Germinal center (tissue), 1 donor: ENCODE measurements at places on chromosomes 7 and 10.
A peak's percentile ranks its signal among the peaks of the same experiment; 100 is the strongest.

GRCh38 chr10:86084585-86084984, 282.0 kb downstream of the GRID1 start:
- no peak for DNase-seq

- no peak for DNase-seq
Measured at GRCh38 chr10:123488436-123488835, 177.7 kb upstream of the GPR26 start.

- no peak for DNase-seq
Measured at GRCh38 chr10:80429521-80429973, 21.2 kb downstream of the PRXL2A start.

DNA sequence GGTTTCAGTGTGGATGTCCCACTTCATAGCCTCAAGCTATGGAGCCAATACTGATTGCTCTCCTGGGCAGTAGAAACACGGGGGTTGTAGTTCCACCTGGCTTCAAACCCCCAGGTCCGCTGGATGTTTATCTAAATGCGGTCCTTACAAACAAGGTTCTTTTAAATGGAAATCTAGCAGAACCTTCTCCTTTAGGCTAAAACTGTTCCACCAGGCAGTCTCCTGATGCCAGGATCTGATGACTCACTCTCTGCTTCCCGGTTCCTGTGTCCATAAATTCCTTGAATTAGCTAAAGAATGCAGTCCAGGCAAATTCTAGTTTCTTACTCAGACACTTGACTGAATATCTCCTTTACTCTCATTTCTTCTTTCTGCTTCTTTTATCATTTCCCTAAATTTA, 108.4 kb upstream of the FAM3C start:
- no peak for DNase-seq

GRCh38 chr10:3868271-3868664, 83.3 kb upstream of the KLF6 start:
- no peak for DNase-seq

DNA sequence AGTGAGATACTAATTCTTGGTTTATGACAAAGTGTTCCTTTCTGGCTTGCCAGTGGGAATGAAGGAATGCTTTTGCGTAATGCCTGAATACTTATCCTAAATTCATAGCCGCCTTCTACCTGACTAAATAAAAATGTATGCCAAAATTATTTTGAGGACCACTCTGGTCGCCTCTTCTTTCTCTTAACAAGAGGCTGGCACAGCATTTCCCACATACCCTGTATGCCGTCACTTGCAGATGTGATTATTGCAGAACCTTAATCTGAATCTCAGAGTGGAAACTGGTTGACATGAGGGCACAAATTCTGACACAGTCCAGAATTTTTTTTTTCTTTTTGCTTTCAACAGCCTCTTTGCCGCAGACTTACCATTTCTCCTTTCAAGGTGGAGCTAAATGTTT, 124.6 kb upstream of the GLCCI1 start:
- no peak for DNase-seq

- no peak for DNase-seq
Measured at GRCh38 chr10:33982995-33983394, 648.5 kb upstream of the NRP1 start.

GRCh38 chr7:1695800-1696454, 25.9 kb downstream of the ELFN1 start:
- DNase-seq = no peak

DNA sequence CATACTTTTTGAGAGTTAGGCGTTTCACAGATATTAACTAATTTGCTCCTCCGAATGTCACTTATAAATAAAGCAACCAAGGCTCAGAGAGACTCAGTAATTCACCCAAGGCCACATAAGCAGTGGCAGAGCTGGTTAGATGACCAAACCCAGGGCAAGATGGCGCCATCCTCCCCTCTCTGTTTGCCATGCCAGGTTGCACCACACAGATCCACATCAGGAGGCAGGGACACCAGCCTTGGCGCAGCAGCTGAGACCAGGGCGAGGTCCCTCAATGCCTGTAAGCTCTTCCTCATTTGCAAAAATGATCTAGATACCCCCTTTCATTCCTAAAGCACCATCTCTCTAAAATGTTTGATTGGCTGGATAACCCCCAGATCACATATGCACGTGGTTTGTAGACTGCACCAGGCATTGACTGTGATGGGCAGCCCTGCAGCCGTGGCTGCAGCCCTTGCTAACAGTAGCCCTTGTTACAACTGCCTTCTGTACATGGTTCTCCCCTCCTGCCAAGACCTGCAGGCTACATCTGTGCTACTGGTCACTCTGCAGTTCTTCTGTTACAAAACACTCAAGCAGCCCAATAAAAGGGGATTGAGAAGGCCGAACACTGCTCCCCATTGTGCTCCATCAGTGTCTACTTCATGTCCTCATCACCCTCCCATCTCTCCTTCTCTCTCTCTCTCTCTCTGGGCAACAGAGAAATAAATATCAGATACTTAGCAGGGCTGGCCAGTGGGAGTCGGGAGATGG, 298.6 kb downstream of the PRPF18 start:
- no peak for DNase-seq

DNA sequence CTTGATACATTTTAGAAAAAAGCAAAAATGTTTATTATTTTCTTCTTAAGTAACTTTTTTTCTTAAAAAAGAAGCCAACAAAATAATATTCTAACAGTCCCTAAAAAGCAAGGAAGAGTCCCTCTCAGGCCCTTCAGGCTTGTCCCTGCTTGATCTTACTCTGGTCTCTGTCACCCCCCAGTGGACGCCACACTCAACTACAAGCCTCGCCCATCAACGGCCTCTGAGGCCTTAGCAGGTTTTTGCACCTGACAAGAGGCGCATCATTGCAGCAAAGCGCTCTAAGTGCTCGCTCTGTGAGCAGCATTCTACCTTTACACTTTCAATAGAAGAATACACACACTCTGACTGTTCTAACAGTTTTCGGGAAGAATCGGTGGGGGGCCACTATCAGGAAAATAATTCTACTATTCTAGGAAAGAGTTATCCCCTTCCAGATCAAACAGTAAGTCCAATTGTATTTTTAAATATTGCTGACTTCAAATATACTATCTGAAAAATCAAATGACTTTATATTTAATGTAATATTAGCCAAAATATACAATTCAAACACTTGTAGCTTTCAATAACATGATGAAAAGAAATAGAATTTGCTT, 139.2 kb downstream of the USP6NL start:
- DNase-seq = peak; percentile 51

DNA sequence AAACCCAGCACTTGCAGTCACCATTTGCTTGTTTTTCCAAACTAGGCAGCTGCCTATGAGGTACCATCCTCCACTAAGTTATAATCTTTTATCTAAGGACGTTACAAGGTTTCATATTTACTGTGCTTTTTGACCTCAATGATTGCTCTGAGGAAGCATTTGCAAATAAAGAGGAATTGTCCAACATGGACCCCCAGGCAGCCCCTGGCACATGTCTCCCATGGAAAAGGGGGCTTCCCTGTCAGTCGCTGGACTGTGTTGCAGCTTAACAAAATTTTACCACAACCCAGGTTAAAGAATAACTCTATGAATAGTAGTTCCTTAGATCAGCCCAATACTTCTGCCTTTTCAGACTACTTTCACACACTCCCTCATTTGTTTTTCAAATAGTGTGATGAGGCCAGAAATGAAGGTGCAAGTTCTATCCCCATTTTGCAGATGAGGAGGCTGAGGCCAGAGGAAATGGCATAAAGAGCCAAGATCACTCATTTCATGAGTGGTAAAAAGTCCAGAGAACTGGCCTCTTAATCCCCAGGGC, 52.8 kb upstream of the ZPBP start:
- no peak for DNase-seq

DNA sequence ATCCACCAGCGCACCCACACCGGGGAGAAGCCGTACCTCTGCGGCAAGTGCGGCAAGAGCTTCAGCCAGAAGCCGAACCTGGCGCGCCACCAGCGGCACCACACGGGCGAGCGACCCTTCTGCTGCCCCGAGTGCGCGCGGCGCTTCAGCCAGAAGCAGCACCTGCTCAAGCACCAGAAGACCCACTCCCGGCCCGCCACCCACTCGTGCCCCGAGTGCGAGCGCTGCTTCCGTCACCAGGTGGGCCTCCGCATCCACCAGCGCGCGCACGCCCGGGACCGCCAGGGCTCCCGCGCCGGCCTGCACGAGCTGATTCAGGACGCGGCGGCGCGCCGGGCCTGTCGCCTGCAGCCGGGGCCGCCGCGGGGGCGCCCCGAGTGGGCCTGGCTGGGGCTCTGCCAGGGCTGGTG, 17.7 kb downstream of the ZNF775 start:
- DNase-seq = no peak

GRCh38 chr10:124081547-124082140, 11.8 kb downstream of the CHST15 start:
- DNase-seq = no peak

GRCh38 chr7:127705461-127705959, 53.5 kb downstream of the SND1 start:
- no peak for DNase-seq

GRCh38 chr10:44788147-44789129, 122.7 kb upstream of the TMEM72 start:
- no peak for DNase-seq

DNA sequence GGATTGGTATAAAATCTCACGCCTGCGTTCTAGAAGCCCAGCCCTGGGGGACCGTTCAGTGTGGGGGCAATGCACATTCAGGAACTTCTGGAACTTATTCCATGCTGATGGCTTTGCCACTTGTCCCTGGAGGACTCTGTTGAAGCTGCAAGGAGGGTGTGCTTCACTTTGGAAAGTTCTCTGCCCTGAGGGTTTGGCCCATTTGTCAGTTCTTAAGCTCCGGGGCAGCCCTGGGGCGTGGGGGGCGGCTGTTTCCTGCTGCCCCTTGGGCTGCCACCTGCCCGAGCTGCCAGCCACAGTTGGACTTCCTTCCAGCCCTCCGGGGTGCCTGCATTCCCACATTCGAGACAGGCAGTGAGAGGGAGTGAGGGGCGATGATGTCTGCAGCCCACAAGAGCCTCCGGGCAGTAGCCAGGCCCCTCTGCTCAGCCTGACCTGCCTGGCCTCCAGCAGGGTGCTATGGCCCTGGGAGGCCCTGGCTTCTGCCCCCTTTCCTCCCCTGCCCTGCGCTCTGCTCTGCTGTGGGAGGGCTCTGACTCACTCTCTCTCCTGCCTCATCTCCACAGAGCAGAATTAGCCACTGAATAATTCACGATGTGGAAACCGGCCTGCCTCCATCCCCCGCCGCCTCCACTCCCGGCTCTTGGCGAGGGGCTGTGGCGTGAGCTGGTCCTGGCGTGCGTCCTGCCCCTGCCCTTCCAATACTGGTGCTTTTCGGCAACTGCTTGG, 1.9 kb downstream of the TTYH3 start:
- DNase-seq = no peak

DNA sequence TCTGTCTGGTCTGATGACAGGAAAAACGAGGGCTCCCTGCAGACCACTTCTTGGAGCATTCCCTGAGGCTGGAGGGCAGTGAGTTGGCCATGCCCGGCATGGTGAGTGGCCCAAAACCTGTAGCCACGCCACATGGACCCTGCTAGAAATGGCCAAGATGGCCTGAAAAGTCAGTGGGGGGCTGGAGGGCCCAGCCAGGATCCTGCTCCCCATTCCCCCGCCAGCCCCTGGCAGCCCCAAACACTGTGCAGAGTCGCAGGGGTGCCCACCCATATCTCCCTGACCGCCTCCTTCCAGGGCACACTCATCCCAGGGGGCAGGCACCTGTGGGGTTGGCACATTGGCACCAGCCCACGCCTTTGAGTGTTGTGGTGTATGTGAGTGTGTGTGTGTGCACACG, 18.7 kb upstream of the PPP2R2D start:
- no peak for DNase-seq

- DNase-seq = no peak
Measured at GRCh38 chr7:11133436-11133959, 159.8 kb downstream of the PHF14 start.

- DNase-seq = no peak
Measured at GRCh38 chr10:28269842-28270456, 32.9 kb downstream of the MPP7 start.

DNA sequence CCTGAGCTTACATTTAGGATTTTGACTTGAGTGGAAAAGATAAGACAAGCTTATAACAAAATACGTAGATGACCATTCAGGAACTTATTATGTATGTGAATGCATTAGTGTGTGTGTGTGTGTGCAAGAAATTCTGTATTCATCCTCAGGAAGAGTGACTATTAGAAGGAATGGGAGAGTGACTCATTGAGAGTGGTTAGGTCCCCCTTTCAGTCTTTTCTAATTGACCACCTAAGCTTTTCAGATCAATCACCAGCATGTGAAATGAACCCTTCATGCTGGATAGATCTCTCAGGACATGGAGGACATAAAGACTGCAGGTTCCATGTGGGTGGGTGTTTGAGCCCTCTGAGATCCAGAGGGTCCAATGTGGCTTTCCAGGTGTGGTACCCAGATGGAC, 153.5 kb downstream of the MBL2 start:
- DNase-seq = no peak

DNA sequence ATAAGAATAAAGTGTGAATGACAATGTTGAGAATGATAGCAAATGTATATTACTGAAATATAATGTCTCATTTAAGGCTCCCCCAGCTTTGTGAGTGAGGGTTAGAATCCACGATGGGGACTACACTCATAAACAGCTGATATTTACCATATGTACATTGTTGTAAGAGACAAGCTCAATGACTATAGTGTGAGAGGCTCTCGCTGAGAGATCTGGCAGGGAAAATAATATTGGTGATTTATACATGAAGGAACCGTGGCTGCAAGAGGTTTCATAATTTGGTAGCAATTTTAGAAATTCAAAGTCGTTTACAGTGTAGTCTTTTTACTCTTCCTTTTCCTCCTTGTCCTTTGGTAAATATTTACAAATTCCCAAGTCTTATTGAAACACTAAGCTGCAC, 342.2 kb upstream of the AKR1E2 start:
- no peak for DNase-seq

- no peak for DNase-seq
Measured at GRCh38 chr10:92571649-92572048, 2.2 kb downstream of the IDE start.

GRCh38 chr10:122357685-122358084, 16.8 kb upstream of the PLEKHA1 start:
- no peak for DNase-seq

GRCh38 chr10:120799849-120800248, 51.3 kb upstream of the WDR11 start:
- DNase-seq = no peak

DNA sequence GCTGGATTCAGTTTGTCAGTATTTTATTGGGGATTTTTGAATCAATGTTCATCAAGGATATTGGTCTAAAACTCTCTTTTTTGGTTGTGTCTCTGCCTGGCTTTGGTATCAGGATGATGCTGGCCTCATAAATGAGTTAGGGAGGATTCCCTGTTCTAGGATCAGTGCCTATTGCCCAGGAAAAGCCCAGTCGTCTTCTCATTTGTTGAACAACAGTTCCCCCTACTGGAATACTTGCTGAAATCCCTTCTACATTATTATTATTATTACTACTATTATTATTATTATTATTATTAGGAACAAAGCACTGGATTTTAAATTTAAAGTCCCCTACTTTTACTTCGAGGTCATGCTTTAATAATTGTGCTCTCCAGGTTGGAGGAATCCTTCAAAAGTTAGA, 528.9 kb downstream of the MAGI2 start:
- DNase-seq = no peak

- no peak for DNase-seq
Measured at GRCh38 chr10:113025487-113025886, 75.4 kb downstream of the TCF7L2 start.

GRCh38 chr7:100675581-100676350, 2.2 kb downstream of the GNB2 start:
- peak; percentile 86 for DNase-seq

- DNase-seq = no peak
Measured at GRCh38 chr10:6177880-6178281, 24.9 kb upstream of the PFKFB3 start.

GRCh38 chr10:11023009-11023953, 5.6 kb downstream of the CELF2 start:
- DNase-seq = no peak
